ENCODE measurements at places on chromosomes 11 and 22. TPM values are rescaled to one million over a fixed set of nuclear protein-coding genes. Genes with fewer than 3 reads are reported as not detected.

GRCh38 chr22:29369460-29369859, 18.9 kb downstream of the AP1B1 start:
- peaks cover 20% of the 10 kb centered on the region for H3K4me1 ChIP-seq
- H3K27ac ChIP-seq = peak overlapping the region; percentile 86
- DNase-seq = no peak
- peak overlapping the region; percentile 33 for H3K4me3 ChIP-seq
- H3K27me3 ChIP-seq = no peaks in the 10 kb centered on the region

The ST14 gene
- not detected for total RNA-seq

DNA sequence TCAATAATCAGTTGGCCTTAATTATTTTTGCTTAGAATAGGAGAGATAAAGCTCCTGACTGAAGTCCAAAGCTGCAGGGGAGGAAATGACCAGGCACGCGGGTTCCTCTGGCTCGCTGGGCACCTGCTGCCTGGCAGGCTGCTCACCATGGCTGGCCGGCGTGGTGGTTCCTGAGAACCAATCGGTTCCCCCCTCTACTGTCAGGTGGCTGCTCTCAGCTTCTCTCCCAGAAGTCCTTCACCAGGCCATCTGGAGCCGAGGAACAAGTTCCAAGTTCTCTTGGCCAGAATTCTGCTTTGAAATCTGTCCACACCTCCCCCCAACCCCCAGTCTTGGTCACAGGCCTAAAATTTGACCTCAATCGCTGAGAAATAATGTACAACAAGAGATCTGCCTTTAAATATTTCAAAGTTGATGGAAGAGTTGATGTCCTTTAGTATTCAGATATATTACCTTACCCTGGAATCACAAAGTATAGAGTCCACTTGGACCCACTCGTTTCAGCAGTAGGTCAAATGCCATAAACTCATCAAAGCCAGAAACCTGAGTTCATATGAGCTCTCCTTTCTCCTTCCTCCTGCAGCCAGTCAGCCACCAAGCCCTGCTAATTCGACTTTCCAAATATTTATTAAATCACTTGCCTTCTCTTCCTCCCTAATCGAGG, 25.2 kb downstream of the EXPH5 start:
- no peaks in the 10 kb centered on the region for H3K27me3 ChIP-seq
- H3K4me3 ChIP-seq = no peak overlapping the region
- peaks cover 2% of the 10 kb centered on the region for H3K4me1 ChIP-seq
- no peak overlapping the region for H3K27ac ChIP-seq

The ATG2A gene
- 16.3 TPM for total RNA-seq

DNA sequence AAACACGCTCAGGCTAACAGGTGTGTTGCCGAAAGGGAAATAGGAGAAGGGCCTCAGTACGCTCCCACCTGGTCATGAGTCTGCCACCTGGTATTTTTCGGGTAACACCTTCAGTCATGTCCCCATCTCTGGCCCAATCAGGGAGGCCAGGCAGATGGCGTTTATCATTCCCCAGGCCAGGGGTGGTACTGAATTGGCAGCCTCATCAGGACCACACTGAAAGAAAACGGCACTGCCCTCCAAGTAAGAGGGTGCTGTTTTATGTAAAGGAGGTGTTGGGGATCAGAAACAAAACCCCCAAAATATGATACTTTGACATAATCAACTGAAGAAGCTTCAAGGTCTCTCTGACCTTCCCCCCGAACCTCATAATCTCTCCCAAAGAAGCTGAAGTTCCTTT, 58.9 kb downstream of the RCN1 start:
- no peaks in the 10 kb centered on the region for H3K36me3 ChIP-seq
- no peak overlapping the region for H3K27ac ChIP-seq
- H3K27me3 ChIP-seq = peaks cover 43% of the 10 kb centered on the region
- no peak for DNase-seq
- no peak overlapping the region for H3K4me3 ChIP-seq

The TRIM49 gene
- not detected for total RNA-seq

The BEST1 gene
- 1.3 TPM for total RNA-seq

GRCh38 chr11:111403051-111403726, 24.1 kb upstream of the POU2AF1 start:
- no peak overlapping the region for H3K27ac ChIP-seq
- no peak overlapping the region for H3K4me3 ChIP-seq
- no peak for DNase-seq
- H3K27me3 ChIP-seq = peaks cover 12% of the 10 kb centered on the region
- no peaks in the 10 kb centered on the region for H3K36me3 ChIP-seq

DNA sequence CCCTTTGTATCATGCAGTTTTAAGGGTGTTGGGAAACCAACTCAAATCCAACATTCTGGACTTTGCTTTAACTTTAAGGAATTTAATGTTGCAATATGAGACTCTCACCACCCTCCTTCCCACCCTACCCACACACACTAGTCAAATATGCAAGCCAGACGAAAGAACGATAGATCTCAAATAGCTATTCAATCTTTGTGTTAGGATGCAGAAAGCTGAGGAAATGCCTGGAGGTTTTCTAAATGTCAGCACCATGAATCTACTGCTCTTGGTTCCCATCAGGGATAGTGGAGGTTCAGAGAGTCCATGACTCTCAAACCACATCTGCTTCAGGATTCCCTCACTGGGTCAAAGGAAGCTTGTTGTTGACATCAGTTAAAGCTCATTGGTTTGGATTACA, 33.7 kb downstream of the EXPH5 start:
- no peaks in the 10 kb centered on the region for H3K27me3 ChIP-seq
- peak overlapping the region; percentile 79 for H3K27ac ChIP-seq
- peaks cover 53% of the 10 kb centered on the region for H3K4me1 ChIP-seq
- H3K36me3 ChIP-seq = no peaks in the 10 kb centered on the region
- peak overlapping the region; percentile 35 for H3K4me3 ChIP-seq

DNA sequence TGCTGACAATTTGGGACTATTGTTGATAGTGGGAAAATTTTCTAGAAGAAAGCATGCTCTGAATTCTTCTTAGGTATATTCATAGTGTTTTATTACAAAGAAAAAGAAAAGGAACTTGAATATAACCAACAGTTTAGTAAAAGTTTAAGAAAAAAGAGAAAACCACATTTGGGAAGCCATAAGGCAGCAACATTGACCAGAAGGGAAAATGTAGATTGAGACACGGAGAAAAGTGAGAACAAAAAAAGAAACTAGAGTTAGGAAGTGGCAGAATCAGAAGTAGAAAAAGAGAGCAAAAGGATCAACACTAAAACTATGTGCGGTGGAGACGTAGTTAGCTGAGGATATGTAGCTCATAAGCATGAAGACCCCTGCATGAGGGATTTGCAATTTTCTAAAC, 1398.2 kb downstream of the LRRC4C start:
- no peaks in the 10 kb centered on the region for H3K4me1 ChIP-seq
- H3K27ac ChIP-seq = no peak overlapping the region
- H3K4me3 ChIP-seq = no peak overlapping the region
- DNase-seq = no peak
- no peaks in the 10 kb centered on the region for H3K27me3 ChIP-seq

DNA sequence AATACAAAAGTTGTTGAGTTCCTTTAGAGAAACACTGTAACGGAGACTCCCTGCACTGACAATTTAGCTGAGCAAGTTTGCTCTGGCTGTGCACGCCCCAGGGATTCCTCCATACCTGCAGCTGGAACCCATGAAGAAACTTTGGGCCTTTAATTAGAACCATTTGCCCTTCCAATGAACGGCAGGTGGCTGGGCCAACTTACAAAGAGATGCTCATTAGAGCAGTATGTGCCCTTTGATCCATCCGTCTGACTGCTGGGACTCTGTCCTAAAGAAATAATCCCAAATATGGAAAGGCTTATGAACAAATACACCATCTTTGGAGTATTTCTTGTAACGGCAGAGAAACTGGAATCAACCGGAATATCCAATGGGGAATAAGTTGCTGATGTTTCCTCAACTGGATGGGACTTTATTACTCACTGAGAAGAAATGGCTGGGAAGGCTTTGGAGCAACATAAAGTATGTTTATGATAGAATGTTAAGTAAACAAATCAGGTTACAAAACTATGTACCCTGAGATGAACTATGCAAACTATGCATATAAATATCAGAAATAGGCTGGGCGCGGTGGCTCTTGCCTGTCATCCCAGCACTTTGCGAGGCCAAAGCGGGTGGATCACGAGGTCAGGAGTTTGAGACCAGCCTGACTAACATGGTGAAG, 24.4 kb upstream of the FBLN1 start:
- no peak overlapping the region for H3K4me3 ChIP-seq
- peak overlapping the region; percentile 93 for H3K27ac ChIP-seq
- H3K36me3 ChIP-seq = no peaks in the 10 kb centered on the region
- peaks cover 66% of the 10 kb centered on the region for H3K4me1 ChIP-seq
- DNase-seq = no peak
- no peaks in the 10 kb centered on the region for H3K27me3 ChIP-seq

- H3K27ac ChIP-seq = peak overlapping the region; percentile 96
- H3K36me3 ChIP-seq = peaks cover 18% of the 10 kb centered on the region
Measured at GRCh38 chr22:36360011-36360410, 27.8 kb downstream of the MYH9 start.

GRCh38 chr22:26579331-26579886, 10.5 kb downstream of the TPST2 start:
- no peak overlapping the region for H3K4me3 ChIP-seq
- peak overlapping the region; percentile 59 for H3K27ac ChIP-seq
- H3K36me3 ChIP-seq = peaks cover 10% of the 10 kb centered on the region
- H3K4me1 ChIP-seq = peaks cover 57% of the 10 kb centered on the region
- DNase-seq = no peak

The RGL4 gene
- total RNA-seq = not detected

DNA sequence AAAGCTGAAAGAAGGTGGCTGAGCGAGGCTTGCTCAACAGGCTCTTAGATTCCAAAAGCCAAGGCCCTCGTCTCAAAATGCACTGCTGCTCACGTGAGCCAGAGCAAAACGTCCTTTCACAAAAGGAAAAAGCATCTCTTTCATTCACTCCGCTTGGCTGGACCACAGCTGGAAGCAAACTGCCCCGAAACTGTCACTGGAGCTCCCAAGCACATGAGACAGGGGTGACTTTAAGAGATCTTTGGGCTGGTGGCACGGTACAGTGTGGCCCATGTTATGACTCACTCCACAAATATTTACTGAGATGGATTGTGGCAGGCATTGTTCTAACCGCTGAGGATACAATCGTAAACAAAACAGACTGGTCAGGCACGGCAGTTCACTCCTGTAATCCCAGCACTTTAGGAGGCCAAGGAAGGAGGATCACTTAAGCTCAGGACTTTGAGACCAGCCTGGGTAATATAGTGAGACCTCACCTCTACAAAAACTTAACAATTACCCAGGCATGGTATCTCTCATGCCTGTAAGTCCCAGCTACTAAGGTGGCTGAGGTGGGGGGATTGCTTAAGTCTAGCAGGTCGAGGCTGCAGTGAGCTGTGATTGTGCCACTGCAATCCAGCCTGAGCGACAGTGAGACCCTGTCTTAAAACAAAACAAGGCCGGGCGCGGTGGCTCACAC, 3.6 kb downstream of the PLA2G6 start:
- H3K27ac ChIP-seq = peak overlapping the region; percentile 83
- no peaks in the 10 kb centered on the region for H3K36me3 ChIP-seq
- H3K27me3 ChIP-seq = no peaks in the 10 kb centered on the region
- H3K4me1 ChIP-seq = peaks cover 51% of the 10 kb centered on the region

DNA sequence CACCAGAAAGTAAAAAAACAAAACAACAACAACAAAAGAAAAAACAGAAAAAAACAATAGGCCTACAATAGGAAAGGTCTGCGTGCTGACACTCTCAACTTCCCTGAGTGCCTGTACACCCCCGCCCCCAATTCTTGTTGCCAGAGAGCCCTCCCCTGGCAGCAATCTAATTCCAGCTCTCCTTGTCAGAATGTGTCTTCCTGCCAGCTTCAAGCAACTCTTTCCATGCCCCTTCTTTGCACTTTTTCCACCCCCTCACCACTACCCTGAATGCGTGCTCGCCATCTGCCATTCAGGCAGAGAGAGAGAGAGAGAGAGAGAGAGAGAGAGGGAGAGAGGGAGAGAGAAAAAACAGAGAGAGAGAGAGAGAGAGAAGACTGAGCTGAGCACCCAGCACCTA, 245.0 kb downstream of the KIRREL3 start:
- no peaks in the 10 kb centered on the region for H3K36me3 ChIP-seq
- H3K4me1 ChIP-seq = peaks cover 7% of the 10 kb centered on the region
- H3K4me3 ChIP-seq = no peak overlapping the region

The SLC22A12 gene
- not detected for total RNA-seq

GRCh38 chr11:64409278-64409677, 50.3 kb downstream of the RPS6KA4 start:
- H3K36me3 ChIP-seq = no peaks in the 10 kb centered on the region
- H3K27me3 ChIP-seq = peaks cover 7% of the 10 kb centered on the region
- H3K27ac ChIP-seq = no peak overlapping the region
- DNase-seq = no peak

The BTBD18 gene
- not detected for total RNA-seq

The C11orf86 gene
- total RNA-seq = not detected

DNA sequence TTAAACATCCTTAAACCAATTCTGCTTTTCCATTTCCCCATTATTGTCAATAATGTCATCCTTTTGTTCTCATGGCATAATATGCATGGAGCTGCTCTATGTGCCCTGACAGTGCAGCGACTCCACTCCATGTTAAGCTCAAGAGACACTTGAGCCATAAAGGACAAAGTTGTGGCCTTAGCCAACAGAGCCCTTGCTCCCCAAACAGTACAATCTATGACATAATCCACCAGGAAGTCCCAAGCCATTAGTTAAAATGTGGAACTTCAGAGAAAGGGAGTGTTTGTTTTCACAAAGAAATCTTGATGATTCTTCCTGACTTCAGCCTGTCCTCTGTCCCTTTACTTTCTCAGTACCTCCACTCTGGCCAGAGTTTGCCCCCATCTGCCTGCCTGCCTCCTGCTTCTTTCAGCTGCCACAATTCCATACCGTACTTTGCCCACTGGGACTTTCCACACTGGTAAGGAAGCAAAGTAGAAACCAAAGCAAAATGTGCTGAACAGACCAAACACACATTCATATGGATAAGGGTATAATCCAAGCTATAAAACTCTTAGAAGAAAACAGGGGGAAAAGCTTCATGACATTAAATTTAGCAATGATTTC, 46.3 kb upstream of the ZC3H12C start:
- DNase-seq = no peak
- H3K27me3 ChIP-seq = no peaks in the 10 kb centered on the region
- no peak overlapping the region for H3K4me3 ChIP-seq
- no peaks in the 10 kb centered on the region for H3K4me1 ChIP-seq
- no peaks in the 10 kb centered on the region for H3K36me3 ChIP-seq

DNA sequence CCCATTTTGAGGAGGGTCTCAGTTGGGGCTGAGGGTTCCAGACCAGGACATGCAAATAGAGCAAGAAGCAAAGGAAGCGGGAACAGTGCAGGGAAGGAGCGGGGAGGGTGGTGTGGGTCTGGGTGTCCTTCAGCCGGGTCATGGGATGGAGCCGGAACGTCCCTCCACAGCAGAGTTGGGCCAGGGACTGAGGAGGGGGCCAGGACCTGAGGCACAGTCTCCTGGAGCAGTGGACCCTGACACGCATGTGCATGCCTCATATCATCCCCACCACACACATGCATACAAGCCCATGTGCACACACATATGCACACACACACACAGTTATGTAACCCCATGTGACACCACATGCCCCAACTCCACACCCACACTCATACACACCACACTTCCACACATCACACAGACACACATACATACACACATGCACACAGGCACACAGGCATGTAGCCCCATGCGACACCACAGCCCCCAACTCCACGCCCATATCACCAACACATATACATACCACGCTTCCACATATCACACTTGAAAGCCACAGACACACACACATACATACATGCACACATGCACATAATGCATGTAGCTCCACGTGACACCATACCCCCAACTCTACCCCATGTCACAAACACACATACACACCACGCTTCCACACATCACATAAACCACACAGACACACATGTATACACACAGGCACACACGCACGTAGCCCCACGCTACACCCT, 1026.6 kb downstream of the BRD1 start:
- peaks cover under 1% of the 10 kb centered on the region for H3K4me1 ChIP-seq
- no peak overlapping the region for H3K27ac ChIP-seq
- no peak for DNase-seq
- no peaks in the 10 kb centered on the region for H3K27me3 ChIP-seq
- no peak overlapping the region for H3K4me3 ChIP-seq

Measured in chondrocyte (in vitro differentiated cells).